CD8-positive, alpha-beta T cell (primary cell): ENCODE measurements at places on chromosomes 6 and 20.

GRCh38 chr20:19008497-19008896 lies 194.9 kb downstream of the SCP2D1 start:
- no peak for DNase-seq

GRCh38 chr20:63957004-63957689 lies 931 bp upstream of the UCKL1 start:
- DNase-seq: peak; percentile 72

GRCh38 chr6:34324738-34325444 lies 67.6 kb downstream of the NUDT3 start:
- no peak for DNase-seq

- DNase-seq: no peak
Measured at GRCh38 chr20:54123587-54124180, 50.1 kb downstream of the CYP24A1 start.

DNA sequence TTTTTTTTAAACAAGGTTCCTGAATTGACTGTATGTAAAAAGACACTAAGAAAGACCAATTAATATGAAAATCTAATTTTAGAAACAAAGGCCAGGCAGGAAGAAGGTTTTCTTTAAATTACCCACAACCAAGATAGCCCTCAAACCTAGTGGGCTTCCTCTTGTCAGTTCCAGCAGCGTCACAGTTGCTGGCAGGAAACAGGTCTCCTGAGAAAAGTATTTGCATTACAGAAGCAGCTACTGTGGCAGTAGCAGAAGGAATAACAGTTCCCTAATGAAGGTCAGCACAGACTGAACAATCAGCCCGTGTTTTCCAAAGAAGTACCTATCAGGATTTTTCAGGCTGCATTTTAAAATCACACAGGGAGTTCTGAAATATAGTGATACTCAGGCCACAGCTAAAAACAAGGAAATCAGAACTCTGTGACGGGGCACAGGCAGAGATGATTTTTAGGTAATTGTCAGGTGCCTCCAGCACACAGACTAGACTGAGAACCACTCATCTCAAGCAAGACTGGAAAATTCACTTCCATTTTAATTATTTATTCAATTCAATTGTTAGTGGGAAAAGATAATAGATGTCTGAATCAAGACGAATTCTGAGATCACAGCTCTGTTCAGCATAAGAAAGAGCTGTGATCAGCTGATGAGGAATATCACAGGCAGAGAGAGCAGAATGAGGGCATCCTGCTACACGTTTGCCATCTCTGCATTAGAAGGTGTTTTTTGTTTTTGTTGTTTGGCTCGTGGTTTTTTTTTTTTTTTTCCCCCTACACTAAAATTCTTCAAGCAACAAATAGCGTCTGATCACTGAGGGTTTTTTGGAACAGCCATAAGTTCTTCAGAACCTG lies 230.5 kb upstream of the KHDRBS2 start:
- no peak for DNase-seq

- DNase-seq: no peak
Measured at GRCh38 chr6:121008553-121008952, 325.7 kb downstream of the TBC1D32 start.

GRCh38 chr20:59564943-59565342 lies 39.4 kb upstream of the PHACTR3 start:
- DNase-seq: no peak

- no peak for DNase-seq
Measured at GRCh38 chr6:45461486-45461885, 83.8 kb upstream of the SUPT3H start.

GRCh38 chr6:16472349-16473069 lies 234.1 kb downstream of the GMPR start:
- no peak for DNase-seq

GRCh38 chr6:157339432-157339831 lies 16.1 kb upstream of the TMEM242 start:
- no peak for DNase-seq

GRCh38 chr20:42795111-42795695 lies 394.5 kb downstream of the PTPRT start:
- no peak for DNase-seq

GRCh38 chr6:30759575-30760239 lies 15.4 kb upstream of the IER3 start:
- no peak for DNase-seq

DNA sequence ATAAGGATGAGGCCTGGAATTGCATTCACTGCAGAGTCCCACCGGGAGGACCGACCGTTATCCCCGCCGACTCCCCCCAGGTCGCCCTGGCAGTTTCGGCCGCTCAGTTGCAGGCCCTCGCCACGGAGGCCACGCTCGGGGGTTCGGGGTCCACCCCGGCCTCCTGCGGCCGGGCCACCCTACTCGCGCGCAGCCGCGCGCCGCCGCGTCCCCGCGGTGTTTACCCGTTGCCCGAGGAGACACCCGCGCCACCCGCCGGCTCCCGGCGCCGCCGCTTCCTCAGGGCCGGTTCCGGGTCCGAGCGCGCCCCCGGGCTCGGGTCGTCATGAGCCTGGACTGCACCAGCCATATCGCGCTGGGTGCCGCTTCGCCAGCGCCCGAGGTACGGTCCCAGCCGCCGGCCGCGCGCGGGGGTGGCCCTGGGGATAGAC lies at the start of gene CCDC170:
Gene CCDC170 (plus strand): TSS at position 214 of the 431 bp plus-strand sequence. CDS start 112 bp downstream, at position 326.
- no peak for DNase-seq

GRCh38 chr20:41609474-41609873 lies 8.7 kb downstream of the CHD6 start:
- DNase-seq: no peak

GRCh38 chr20:31675828-31676608 lies 38.3 kb downstream of the COX4I2 start:
- DNase-seq: peak; percentile 81

GRCh38 chr20:38790200-38791053 lies 15.1 kb upstream of the PPP1R16B start:
- DNase-seq: peak; percentile 79

DNA sequence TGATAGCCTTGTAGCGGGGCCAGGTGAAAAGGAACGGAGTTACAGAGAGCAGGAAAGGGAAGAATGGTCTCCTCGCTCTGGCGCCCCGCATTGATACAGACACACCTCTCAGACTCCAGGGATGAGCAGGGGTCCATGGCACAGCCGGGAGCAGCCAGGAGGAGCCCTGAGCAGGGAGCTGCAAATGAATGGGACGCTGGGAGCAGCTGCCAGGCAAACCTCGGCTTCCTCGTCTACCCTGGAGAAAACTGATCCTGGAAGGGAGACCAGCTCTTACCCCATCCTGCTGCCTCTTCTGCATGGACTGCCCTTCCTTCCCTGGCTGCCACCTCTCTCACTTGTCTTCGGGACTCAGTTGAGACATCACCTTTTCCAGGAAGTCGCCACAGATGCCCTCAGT lies 97.3 kb upstream of the MAFB start:
- DNase-seq: no peak

DNA sequence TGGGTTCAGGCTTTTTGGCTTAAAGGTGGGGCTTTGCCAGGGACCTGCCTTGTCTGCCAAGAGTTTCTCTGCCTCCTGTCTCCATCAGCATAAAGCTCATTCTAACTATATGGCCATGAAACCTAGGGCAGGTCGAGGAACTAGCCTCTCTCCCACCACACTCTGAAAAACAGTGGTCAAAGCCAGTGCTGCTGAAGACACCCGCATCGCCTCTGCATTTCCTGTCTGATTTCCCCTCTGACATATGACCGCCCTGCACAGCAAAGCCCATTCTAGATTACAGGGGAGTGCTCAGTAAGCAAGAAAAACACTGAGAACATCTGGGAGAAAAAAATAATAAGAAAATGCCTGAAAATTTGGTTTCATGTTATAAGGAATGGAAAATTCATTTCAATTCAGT lies 573.6 kb downstream of the PRKN start:
- DNase-seq: no peak

DNA sequence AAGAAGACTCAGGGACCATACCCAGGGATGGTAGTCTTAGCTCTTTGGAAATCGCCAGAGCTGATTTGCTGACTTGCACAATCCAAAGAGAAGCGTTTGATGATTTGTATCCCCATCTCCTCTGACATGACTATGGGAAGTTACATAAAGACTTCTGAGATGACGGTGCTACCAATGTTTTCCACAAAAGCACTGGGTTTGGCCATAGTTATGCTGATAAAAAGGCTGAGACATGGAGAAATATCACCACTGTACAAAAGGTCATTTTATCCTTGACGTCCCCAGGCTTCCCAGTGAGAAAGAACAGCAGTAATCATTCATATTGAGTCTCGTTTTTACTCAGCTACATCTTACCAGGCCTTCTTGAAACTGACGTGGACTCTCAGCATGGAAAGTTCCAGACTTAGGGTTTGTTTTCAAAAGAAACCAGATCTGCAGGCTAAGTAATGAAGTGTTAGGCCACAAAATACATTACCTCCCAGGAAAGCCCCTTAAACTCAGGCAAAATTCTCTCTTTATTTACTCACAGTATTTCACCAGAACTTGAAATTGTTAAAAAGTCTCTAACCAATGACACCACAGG lies 370.3 kb upstream of the JARID2 start:
- DNase-seq: no peak
